ENCODE measurements at places on chromosomes 2 and 18.

DNA sequence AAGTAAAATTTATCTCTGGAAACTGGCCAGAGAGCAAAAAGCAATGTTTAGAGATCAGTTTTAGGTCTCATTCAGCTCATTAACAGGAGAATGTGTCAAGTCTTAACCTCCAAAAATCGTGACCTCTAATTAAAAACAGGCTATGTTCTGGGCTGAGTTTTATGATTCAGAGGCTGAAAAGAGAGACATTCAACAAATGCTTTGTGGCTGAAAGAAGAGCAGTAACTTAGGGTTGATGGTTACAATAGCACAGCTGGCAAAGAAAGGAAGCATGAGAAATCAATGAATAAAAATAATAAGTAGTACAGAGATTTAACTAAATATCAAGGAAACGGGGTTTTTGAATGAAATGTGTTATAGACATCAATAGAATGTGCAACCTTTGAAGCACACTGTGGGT, 13.1 kb downstream of the TGIF1 start:
- DNase-seq = no peak

DNA sequence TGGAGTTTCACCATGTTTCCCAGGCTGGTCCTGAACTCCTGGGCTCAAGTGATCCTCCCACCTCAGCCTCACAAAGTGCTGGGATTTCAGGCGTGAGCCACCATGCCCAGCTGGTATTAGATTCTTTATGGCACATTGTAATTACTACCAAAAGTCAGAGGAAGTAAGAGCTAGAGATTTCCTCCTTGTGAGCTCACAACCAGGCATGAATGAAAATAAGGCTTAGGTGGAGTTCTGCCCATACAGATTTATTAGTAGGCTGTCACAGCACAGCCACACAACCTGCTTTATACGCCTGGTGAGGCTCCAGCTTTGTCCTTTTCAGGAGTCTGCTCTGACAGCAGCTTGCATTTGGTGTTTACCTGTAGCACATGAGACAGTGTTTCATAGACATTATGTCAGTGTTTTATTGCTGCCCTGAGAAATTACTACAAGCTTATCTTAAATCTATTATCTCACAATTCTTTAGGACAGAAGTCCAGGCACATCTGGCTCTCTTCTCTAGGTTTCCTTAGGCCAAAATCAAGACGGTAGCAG, 156.6 kb downstream of the TANC1 start:
- DNase-seq = no peak

- no peak for DNase-seq
Observed at GRCh38 chr2:221204699-221205098, 367.4 kb downstream of the EPHA4 start.

DNA sequence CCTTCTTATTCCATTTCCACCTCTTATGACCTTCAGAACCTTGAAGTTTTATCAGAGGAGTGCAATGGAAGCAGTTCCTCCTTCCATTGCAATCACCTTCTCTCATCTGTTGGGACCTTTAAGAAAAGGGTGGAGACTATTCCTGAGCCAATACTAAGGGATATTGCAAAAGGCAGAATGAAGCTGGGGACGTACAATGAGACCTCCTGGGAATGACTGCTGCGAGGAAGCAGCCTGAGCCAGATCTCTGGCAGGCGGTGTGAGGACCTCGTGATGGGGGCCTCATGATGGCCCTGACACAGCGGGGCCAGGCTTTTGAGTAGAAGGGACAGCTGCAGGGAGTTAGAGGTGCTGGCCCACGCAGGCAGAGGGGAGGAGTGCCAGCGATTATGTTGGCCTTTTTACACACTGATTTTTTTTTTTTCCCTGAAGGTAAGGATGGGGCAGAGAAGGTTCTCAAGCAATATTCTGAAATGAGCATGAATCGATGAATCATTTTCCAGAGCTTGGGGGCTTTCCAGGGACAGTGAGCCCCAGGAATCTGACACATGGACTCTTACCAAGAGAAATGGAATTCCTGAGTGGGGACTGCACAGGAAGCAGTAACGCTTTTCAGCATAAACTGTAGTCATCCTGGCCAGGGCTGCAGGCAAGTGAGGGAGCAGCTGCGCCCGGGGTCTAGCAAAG, 40.0 kb upstream of the LAPTM4A start:
- DNase-seq = peak; percentile 78

- no peak for DNase-seq
Observed at GRCh38 chr2:101770726-101771125, 73.2 kb downstream of the MAP4K4 start.

GRCh38 chr18:34864836-34865497, 154.9 kb downstream of the DTNA start:
- DNase-seq = no peak

DNA sequence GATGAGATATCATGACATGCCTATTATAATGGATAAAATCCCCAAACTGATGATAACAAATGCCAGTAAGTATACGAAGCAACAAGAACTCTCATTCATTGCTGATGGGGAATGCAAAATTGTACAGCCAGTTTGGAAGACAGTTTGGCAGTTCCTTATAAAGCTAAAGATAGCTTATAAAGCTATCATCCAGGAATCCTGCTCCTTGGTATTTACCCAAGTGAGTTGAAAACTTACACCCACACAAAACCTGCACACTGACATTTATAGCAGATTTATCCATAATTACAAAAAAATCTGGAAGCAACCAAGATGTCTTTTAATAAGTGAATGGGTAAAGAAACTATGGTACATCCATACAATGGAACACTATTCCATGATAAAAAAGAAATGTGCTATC, 59.5 kb upstream of the FAM124B start:
- no peak for DNase-seq

DNA sequence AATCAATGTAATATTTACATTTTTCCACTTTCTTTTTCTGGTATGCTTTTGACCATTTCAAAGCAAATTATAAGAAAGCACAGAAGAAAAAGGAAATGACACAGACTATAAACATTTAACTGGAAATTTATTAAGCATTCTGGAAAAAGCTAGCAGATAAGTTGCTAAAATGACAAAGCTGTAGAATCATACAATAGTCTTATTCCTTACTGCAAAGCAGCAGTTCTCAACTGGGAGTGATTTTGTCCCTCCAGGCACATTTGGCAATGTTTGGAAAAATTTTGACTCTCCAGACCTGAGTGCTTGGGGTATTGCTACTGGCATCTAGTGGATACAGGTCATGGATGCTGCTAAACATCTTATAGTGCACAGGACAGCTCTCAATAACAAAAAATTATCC, 75.1 kb downstream of the MBD5 start:
- DNase-seq = no peak

GRCh38 chr2:127660291-127660578, 14.3 kb downstream of the GPR17 start:
- no peak for DNase-seq

DNA sequence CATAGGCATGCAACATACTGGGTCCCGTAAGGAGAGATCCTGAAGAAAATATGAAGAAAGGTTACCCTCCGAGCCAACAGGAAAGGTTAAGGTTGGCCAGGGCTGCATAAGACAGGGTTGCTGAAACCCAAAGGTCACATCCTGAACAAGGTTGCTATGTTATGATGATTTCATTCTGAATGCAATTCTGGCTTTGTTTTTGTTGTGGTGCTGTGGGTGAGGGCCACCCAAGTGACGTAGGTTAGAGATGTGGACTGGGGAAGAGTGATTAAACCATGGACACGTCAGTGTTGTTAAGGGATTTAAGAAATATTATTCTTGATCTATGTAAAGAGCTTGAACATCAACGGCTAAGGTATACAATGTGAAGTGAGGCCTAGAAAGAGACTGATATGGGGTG, 60.0 kb downstream of the ZEB2 start:
- peak; percentile 47 for DNase-seq

DNA sequence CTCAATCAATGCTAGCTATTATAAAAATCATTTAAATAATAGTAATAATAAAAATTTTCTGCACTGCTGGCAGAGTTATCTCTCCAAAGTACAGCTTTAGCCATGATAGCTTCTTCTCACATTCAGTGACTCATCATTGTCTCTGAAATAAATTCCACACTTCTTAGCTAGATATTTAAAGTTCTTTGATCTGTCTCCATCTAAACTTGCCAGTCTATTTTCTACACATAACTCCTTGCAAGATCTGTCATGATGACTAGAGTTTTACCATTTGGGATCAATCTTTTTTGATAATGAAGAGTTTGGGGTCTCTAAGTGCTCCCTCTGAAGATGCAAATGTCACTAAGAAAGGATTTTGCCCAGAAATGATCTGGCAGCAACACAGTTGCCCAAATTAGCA, 155.4 kb upstream of the LHCGR start:
- DNase-seq = no peak

DNA sequence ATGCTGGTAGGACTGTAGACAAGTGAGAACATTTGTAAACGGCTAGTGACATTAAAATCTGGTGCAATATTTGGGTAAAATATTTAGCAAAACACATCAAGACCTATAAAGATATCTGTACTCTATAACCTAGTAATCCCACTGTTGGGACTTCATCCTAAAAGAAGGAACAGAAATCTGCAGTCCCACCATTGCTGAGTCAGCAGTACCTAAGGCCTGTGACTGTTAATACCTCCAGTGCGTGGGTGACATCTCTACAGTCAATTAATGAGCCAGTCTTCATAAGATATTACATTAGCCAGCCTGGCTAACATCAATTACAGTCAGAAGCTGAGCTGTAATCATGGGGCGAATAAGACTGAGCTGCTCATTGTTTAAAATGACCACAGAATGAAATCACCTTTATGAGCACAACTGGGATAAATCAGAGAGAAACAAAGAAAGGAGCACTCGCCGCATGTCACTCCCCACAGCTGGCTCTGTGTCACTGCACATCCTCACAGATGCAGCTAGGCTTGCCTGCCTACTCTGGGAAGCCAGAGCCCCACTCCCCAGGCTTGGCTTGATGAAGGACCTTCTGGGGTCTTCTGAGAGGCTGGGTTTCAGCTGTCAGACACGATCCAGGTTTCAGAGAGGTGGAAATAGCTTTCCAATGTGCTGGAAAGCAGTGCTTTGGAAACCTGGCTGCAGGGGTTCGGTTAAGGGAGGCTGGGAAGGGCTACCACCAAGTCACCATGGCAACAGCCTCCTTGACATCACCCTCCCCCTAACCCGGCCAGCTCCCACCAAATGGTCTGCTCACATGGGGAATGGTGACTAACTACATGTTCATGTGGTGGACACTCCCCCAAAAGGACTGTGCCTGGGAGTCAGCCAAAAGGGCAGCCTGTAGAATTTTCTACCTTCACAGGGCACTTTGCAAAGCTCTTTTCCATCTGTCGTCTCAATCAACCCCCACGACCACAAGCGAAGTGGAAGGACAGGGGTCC, 145.0 kb downstream of the ZBTB7C start:
- DNase-seq = no peak

DNA sequence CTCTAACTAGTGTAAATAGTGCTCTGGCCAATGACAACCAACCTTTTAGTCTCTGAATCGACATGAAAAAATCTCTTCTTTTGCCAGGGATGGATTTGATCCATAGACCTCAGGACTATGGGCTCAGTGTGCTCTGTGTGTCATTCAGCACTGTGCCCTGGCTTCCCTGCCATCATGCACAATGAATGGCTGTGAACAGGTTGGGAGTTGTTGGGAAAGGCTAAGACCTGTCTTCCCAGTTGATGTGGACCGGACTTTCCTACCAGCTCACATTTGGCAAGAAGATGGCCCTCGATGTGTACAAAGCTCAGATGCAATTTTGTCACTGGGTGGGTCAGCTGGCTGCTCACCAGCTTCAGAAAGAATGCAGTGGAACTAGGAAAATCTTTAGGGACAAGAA, 26.0 kb upstream of the ARHGAP25 start:
- no peak for DNase-seq

- no peak for DNase-seq
Observed at GRCh38 chr2:41137031-41137430, 685.1 kb upstream of the SLC8A1 start.

DNA sequence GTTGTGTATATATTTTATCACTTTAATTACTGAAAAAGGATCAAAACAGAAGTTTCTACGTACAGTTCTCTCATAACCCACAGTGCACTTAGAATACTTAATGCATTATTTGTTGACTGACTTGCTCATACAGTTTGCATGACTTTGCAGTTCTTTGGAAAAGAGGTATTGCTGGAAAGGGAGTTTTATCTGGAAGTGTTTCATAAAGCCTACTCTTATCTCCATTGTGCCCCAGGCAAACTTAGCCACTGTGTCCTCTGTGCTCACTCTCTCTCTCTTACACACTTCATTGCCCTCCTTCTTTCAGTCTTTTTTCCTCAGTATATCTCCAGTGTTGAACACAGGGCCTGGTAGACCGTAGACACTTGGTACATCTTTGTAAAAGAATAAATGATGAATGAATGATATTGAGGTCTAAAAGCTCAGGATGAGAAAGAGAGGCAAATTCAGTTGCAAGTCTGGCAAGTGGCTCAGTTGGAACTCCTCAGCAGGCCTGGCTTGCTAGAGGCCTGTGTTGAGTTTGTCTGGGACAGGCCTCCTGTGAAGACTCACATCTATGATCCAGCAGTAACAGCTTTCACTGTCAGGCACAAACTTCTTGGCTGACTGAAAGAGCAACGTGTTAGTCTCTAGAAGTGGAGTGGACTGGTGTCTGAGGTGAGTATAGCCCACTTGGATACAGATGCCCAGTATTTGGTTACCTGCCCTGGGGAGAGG, 56.1 kb downstream of the SETBP1 start:
- no peak for DNase-seq

GRCh38 chr2:220521551-220521950, 894.1 kb downstream of the SLC4A3 start:
- no peak for DNase-seq

DNA sequence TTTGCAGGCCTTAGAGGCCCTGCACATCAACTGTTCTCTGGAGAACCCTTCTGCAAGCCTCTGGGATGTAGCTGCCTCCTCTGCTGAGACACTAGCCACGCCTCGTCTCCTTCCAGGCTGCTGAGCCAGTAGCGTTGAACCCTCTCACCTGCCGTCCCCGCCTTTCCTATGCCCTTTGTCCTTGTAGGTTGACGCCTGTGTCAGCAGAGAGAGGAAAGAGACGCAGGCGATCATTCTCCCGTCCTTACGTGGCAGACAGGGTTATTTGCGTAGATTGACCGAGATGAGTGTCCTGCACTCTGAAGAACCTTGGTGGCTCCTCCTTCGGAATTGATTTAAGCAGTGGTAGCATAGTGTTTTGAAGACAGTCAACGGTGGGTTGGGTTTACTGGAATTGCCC, 27.8 kb downstream of the ID2 start:
- no peak for DNase-seq

- no peak for DNase-seq
Observed at GRCh38 chr18:23416298-23416697, 36.8 kb upstream of the RIOK3 start.

- no peak for DNase-seq
Observed at GRCh38 chr18:45850021-45850420, 24.5 kb downstream of the SIGLEC15 start.
